ENCODE measurements at places on chromosomes 7 and 10.

DNA sequence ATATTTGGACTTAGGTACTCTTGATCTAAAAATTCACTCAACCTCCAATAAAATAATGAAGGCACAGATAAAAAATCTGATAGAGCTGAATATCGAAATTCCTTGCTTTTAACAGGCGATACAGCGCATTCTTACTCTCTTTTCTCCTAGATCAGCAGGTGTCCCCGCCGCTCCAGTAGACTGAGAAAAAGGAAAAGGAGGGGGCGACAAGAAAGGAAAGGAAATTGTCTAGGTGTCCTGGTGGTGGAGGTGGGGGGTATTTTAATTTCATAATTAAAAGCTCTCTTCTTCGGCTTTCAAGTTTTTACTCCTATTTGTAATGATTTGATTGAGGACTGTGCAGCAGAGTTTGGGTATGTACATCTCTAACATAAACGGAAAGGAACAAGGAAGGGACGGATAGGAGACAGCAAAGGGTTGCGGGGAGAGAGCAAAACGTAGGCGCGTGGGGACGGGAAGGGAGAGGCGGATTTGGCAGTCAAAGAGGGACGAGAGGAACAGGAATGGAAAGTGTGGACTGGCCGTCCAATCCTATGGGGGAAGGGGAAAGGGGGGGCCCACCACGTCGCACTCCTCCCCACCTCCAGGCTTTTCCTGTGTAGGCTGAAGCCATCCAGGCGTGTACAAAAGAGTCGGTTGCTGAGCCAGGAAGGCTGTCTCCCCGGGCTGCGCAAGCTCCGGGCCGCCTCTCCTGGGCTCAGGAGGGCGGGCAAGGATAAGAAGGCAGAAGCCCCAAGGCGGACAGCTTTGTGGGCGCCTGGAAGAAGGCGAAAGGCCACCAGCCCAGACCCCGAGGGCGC lies 875 bp upstream of the HECTD2 start:
- DNase-seq: peak; percentile 75

- DNase-seq: no peak
Measured at GRCh38 chr10:131195558-131196159, 115.9 kb downstream of the TCERG1L start.

DNA sequence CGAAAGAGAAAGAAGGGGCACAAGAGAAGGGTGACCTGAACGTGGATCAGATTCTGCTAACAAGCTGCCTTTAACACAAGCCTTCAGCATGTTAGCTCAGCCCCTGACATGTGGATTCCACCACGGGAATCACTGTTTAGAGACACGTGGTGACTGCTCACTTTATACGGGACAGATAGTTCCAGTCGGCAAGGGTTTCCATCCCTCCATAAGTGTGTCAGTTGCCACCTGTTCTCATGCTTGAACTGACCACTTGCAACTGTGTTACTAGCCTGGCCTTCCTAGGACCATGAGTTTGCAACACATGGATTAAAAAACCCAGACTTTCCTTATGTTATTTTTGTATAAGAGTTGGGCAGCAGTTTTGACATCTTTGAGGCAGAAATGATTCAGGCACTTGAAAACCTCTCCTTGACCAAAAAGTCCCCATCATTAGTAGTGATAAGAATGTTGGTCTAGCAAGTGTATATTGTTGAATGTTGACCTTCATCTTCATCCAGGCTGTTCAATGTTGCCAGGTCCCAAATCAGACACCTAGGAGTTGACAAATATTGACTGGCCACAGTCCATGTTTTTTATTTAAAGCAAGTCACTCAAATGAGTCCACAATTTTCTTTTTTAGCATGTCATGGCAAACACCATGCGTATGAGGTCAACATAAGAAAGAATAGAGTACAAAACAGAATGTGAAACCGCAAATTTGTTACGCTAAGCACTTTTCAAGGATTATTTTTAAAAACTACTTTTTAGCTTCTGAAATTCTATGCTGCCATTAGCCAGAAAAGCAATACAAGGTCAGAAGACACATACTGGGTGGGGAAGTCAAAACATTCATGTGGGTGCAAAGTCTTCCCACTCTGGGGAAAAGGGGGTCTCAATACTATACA lies 101.6 kb downstream of the ABLIM1 start:
- no peak for DNase-seq

DNA sequence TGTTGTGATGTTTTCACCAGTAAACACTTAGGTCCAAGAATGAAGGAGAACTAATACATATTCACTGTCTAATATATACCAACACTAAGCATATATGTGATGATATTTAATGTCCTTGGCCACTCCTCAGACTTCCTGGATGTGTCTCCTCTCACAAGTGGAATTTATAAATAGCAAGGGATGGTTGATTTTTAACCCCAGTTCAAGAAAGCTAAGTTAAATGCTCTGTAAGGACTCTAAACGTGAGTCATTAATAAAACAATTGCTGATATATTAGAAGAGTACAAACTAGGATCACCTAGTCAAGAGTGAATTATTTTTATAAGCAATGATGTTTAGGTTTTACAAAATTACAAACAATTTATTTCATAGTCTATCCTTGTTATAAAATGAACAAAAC lies 355.9 kb upstream of the TMEM229A start:
- DNase-seq: no peak

- no peak for DNase-seq
Measured at GRCh38 chr7:86951895-86952294, 107.6 kb downstream of the ELAPOR2 start.

Data from NCI-H510A (cell line).